Activated T-helper 1 cell treated with anti-CD3 and anti-CD28 coated beads, Interleukin-12 subunit alpha, Interleukin-12 subunit beta, Interleukin-2, Interleukin-4 antibody, amounts not matched to agents 30 ng/mL and 10 ng/mL and 1 ng/mL, durations not matched to agents 14 hours and 24 hours and 36 hours (primary cell): ENCODE measurements at places on chromosomes 5 and 9. TPM values are rescaled to one million over a fixed set of nuclear protein-coding genes. Genes with fewer than 3 reads are reported as not detected.

The FOXD4L3 gene
- 0.17 TPM in 1 of 2 replicates, not detected in the other for total RNA-seq

The VCP gene
- total RNA-seq, result 334 and 353 TPM in 2 replicates

The CCDC192 gene
- not detected in 2 replicates for total RNA-seq

The LHX6 gene
- 0.08 TPM in 1 of 2 replicates, not detected in the other for total RNA-seq

The IL17B gene
- total RNA-seq, result not detected in 2 replicates

The FAM219A gene
- 14.7 and 16.5 TPM in 2 replicates for total RNA-seq

The AFAP1L1 gene
- total RNA-seq, result not detected in 2 replicates

The ACTBL2 gene
- not detected in 2 replicates for total RNA-seq

DNA sequence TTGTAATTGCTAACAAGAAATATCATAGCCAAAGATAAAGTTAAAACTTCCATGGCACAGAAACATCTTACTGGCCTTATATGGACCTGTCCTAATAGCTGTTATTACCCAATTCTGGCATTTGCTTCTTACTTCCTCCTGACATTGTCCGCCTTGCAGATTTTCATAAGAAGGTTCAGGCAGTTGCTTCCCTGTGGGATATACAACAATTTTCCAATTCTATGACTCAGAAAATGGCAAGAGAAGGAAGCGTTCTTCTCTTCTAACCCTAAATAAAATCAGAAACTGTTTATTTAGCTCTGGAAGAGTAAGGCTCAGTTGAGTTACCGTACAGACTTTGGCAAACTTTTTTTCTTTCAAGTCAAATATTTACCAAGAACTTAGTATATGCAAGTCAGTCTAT is 1.7 kb downstream of the PRKAA1 start:
- DNase-seq, result no peak

DNA sequence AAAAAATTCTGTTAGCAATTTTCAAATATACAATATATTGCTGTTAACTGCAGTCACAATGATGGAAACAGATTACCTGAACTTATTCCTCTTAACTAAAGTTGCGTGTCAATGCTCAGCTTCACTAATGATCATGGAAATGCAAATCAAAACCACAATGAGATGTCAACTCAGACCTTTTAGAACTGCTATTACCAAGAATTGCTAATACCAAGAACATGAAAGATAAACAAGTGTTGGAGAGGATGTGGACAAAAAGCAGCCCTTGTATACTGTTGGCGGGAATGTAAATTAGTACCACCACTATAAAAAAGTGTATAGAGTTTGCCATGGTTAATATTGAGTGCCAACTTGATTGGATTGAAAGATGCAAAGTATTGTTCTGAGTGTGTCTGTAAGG is 1409.7 kb upstream of the CDH18 start:
- DNase-seq, result no peak

- no peak for DNase-seq
Observed at GRCh38 chr5:172801179-172801671, 30.2 kb upstream of the DUSP1 start.

DNA sequence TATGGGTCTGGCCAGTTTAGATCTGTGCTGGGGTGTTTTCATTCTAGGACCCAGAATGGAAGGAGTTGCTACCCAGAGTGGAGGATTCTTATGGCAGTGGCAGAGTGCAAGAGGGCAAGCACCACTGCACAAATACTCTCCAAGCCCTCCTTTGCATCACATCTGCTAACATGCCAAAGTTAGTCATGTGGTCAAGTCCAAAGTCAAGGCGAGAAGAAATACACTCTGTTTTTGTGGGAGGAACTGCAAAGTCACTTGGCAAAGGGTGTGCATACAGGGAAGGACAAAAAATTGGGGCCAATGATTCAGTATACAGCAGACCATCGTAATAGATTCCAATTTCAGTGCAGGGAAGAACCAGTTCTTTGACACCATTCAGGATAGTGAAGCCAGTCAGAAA is 43.9 kb upstream of the HMGCS1 start:
- DNase-seq, result no peak

GRCh38 chr9:123389070-123389469 is 33.1 kb downstream of the CRB2 start:
- DNase-seq, result no peak

GRCh38 chr5:135535820-135536801 is at the start of gene NEUROG1:
NEUROG1 (minus strand) TSS chr5:135535964; CDS start chr5:135535690, 274 bp downstream.
- no peak for DNase-seq

- DNase-seq, result no peak
Observed at GRCh38 chr5:132243366-132243977, 14.0 kb upstream of the PDLIM4 start.

GRCh38 chr5:181566-181965 is 9.7 kb upstream of the LRRC14B start:
- DNase-seq, result no peak

DNA sequence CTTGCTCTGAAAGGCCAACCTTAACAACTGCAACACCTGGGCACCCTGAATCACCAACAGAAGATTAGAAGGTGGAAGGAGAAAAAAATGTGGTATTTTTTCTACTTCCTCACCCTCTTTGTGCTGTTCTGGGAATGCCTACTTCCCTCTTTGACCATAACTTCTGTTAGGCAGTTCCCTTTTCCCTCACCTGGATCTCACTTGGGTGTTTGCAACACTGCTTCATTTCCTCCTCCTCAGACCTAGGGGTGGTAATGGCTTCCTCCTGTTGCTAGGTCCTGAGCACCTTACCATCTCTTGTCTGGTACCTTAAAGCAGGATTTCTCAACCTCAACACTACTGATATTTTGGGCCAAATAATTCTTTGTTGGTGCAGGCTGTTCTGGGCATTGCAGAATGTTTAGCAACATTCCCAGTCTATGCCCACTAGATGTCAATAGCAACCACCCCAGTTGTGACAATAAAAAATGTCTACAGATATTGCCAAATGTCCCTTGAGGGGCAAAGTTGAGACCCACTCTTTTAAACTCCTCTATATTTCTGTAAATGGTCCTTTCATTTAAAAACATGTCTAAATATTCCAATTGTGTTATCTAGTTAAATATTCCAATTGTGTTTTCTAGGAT is 300.0 kb upstream of the VLDLR start:
- no peak for DNase-seq

- no peak for DNase-seq
Observed at GRCh38 chr5:172985596-172985995, 2.0 kb downstream of the ATP6V0E1 start.

GRCh38 chr5:152514827-152515397 is 109.8 kb upstream of the NMUR2 start:
- DNase-seq, result no peak

GRCh38 chr5:33806738-33807442 is 84.9 kb downstream of the ADAMTS12 start:
- DNase-seq, result no peak

DNA sequence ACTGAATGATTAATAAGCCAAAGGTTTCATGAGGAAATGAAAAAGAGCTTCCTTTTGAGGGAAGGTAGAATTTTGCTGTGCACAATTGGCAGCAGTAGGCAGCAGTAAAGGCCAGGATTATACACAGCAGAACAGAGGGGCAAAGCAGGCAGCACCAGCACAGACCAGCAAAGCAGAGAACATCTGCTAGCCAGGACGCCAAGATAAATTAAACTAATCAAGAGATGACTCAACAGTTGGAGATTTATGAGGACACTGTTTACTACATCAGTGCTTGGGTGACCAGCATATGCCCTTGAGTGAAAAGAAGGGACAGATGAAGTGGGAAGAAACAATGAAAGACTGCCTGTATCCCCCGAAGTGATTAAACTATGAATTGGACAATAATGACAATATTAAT is 871.4 kb upstream of the CDH10 start:
- DNase-seq, result no peak

DNA sequence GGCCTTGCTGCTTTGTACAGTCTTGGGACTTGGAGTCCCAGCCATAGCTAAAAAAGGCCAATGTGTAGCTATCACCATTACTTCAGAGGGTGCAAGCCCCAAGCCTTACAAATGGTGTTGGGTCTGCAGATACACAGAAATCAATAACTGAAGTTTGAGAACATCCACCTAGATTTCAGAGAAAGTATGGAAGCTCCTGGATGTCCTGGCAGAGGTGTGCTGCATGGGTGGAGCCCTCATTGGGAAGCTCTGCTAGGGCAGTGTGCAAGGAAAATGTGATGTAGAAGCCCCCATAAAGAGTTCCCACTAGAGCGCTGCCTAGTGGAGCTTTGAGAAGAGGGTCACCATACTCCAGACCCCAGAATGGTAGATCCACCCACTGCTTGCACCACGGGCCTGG is 626.7 kb upstream of the COX7C start:
- no peak for DNase-seq

DNA sequence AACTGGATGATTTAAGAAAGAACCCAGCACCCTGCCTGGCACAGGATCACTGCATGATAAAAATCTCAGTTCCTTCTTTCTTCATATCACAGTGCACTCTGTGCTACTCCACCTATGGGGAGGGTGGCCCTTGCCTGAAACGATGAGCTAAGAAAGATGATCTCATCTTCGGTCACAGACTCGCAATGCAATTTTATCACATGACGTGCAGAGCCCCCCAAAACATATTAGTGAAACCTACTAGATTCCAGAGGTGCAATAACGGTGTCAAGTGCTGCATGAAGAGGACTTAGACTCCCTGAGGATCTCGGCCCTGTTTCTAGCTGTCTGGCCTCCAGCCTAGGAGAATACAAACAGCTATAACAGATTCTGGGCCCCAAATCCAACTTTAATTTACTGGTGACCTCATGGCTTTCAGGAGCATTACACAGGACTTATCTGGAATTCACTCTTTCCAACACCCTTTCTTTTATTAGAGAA is 104.0 kb downstream of the EBF1 start:
- no peak for DNase-seq

GRCh38 chr9:17031546-17031945 is 103.3 kb upstream of the CNTLN start:
- no peak for DNase-seq

DNA sequence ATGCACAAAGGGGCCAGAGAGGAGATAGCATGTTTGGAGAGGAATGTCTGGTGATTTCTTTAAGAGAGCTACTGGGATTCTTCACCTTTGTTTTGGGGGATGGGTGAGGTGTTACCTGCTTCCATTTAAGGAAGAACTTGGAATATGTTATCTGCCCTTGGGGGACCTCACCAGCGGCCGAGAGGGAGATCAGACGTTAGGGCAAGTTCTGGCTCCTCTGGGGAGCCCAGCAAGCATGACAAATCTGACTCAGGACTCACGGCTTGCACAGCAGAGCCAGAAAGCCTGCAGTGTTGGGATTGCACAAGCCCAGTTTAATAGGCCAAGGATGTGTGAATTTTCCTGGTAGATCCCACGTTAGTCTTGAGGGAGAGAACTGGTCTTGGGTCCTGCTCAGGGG is 40.3 kb downstream of the SLC28A3 start:
- no peak for DNase-seq
